NCI-H2107 (cell line): ENCODE measurements at places on chromosomes 5 and 9.

- peak; percentile 24 for DNase-seq
These were observed 121.2 kb downstream of the CEMIP2 start for GRCh38 chr9:71647094-71647591.

DNA sequence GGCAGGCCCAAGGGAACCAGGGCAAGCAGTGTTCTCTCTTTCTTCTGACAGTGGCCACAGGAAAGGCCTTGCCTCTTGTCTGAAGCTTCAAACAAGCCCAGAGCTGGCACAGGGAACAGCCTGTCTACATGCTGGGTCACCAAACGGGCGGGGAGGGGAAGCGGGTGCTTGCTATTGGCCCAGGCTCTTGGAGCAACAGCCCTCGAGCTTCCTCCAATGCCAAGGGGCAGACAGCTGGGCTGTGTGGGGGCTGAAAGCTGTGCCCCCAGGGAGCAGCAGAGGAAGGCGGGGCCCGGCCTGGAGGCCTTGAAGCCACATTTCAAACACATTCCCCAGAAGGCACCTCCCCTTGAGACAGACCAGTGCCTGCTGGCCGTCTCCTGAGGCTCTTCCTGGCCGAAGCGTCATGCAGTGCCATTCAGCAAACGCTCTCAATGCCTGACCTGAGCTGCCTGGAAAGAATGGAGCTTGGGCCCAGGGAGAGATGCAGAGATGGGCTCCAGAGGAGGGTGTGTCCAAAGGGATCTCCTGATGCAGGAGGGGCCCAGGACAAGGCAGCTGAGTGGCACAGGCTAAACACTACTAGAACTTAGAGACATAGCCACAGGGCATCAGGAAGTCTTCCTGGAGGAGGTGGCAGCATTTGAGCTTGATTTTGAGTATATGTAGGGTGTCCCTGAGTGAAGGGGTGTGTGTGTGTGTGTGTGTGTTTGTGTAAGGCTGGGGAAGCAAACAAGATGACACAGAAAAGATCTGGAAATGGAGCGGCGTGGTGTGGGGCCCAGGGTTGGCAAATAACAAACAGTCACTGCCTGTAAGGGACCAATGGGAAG is 2.5 kb downstream of the FIBCD1 start:
- DNase-seq, result no peak

DNA sequence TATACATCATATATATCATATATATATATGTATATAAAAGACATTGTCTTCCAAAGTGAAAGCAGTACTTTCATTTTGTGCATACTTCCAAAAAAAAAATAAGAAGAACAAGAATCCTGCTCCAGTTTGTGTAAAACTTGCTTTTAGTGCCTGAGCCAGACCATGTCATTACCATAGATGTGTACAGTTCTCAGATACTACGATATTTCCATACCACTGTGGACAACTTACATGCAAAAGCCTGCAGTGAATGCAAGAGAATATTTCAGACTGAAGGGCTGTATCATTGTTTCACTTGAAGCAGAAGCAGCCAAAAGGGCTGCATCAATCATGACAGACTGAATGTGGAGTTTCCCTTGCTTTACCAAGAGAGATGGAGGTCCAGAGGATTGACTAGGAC is 72.6 kb upstream of the CYLC2 start:
- no peak for DNase-seq

- DNase-seq, result no peak
These were observed 288.7 kb downstream of the CSNK1G3 start for GRCh38 chr5:123800640-123801039.

- DNase-seq, result no peak
These were observed 35.8 kb downstream of the PRKACG start for GRCh38 chr9:68978066-68978465.

DNA sequence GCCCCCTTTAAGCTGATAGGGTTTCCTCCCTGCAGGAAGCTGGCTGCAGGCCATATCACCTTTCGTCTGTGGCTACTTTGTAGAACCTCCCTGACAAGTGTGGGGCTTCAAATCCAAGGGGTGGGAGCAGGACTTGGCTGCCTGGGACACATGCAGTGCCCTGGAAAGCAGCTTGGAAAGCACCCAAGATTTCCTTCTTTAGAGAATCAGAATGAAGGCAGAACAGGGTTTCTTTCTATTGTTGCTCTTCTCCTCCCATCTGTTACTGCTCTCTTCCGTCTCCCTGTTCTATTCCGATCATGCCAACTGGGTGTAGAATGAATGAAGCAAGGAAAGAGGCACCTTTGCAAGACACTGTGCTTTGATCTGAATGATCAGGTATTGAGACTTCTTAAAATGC is 282.2 kb downstream of the MED10 start:
- no peak for DNase-seq

DNA sequence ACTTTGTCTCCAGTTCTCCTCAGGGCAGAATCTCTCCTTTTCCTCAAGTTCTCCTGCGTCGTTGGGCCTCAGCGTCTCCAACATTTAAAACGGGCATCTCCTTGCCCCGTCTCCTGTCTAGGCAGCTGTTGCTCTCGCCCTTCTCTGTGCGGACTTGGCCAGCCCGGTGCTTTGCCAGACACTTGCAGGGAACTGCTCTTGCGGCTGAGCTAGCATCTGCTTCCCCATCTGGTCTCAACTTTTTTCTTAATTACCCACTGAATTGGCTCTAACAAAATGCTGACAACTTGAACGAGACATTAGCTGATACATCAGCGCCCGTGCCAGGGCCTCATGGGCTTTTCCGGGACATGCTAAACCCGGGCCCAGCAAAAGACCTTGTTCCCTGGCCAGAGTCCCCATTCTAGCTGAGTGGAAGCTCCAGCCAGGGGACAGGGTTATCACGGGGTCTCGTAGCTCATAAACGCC is 25.1 kb downstream of the ZNF618 start:
- DNase-seq, result no peak

GRCh38 chr5:135615581-135616260 is 36.9 kb upstream of the CXCL14 start:
- no peak for DNase-seq

DNA sequence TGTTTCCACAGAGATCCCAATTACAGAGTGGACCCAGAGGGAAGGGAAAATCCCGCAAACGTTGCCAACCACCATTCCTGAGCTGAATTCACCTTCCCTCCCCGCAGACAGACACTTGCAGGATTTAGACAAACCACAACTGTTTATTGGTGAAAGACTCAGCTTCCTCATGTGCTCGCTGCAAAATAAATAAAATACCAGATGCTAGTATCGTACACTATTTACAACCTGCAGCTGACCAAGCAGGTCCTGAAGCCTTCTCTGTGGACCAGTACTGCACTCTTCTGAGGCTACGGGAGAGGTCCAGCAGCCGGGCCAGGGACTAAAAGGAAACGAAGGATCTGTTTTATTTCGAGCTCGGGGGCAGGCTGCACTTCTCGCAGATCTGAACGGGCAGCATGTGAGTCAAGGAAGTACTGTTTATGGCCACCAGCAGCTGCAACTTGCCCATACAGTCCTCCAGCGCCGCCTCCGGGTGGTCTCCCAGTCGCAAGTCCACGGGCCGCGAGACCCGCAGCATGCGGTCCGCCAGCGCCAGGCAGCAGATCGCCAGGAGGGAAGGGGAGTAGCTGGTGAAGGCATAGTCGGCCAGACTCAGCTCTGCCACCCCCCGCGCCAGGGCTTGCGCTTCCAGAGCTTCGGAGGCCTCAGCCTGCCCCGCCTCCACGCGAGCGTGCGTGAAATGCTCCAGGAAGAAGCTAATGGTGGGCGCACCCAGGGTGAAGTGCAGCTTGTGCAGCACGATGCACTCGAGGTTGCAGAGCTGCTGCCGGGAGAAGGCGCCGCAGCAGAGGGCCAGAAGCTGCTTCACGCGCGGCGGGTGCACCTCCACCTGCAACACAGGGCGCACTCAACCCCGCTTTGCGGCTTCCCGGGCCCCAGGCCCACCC is 2.1 kb downstream of the CCNO start:
- no peak for DNase-seq

GRCh38 chr5:429453-430188 is 13.4 kb upstream of the EXOC3 start:
- DNase-seq, result no peak

DNA sequence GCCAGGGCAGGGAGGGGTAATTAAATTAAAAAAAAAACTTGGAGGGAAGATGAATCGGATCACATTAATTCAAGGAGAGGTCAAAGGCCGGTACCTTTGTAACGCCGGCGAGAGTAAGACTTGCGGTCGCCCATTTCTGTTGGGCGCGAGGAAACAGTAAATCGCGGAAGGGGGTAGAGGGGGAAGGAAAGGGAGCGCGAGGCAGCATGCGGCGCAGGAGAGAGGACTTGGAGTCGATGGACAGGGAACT is 324 bp upstream of the RGMB start:
- DNase-seq, result no peak

GRCh38 chr5:161548487-161549094 is 2.1 kb upstream of the GABRB2 start:
- no peak for DNase-seq

DNA sequence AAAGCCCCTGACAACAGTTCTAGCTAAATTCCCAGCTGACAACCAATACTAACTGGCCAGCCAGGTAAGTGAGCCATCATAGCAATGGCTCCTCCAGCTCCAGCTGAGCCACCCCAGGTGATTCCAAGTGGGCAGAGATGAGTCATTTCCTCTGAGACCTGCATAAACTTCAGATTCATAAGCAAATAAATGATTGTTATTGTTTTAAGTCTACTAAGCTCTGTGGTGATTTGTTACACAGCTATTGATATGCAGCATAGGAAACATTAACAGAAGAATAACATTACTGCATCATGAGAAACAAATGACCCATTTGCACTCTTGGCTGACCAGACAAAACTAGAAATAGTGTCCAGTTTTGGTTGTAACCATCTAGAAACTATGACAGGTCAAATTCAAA is 60.3 kb downstream of the TTC39B start:
- no peak for DNase-seq

DNA sequence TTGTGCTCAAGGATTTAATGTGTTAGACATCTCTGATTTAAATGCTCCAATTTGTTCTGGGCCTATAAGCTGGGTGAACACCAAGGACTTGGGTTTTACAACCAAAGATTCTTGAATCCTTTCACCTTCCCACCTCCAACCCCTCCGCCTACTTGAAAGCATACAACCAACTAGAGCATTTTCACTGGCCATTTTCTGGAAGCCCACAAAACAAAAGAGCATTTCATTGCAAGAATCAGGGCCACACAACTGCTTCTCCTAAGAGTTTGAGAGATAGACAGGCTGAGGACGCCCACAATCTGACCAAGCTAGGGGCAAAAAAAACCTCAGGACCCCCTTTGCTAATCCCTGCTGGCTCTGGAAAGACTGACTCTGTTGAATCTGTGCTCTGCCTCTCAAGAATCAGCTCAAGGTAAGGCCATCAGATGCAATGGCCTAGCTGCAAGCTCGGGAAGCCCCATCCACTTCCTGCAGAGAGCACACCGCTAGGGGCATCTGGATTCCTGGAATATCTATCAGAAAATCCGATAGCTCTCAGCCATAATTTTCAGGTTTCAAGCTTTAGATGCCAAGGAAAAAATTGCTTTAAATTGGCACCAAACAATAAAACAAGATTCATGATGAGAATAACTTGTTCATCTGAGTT is 57.7 kb downstream of the RETREG1 start:
- no peak for DNase-seq

- DNase-seq, result no peak
These were observed 567.2 kb upstream of the MEF2C start for GRCh38 chr5:89450149-89450538.

DNA sequence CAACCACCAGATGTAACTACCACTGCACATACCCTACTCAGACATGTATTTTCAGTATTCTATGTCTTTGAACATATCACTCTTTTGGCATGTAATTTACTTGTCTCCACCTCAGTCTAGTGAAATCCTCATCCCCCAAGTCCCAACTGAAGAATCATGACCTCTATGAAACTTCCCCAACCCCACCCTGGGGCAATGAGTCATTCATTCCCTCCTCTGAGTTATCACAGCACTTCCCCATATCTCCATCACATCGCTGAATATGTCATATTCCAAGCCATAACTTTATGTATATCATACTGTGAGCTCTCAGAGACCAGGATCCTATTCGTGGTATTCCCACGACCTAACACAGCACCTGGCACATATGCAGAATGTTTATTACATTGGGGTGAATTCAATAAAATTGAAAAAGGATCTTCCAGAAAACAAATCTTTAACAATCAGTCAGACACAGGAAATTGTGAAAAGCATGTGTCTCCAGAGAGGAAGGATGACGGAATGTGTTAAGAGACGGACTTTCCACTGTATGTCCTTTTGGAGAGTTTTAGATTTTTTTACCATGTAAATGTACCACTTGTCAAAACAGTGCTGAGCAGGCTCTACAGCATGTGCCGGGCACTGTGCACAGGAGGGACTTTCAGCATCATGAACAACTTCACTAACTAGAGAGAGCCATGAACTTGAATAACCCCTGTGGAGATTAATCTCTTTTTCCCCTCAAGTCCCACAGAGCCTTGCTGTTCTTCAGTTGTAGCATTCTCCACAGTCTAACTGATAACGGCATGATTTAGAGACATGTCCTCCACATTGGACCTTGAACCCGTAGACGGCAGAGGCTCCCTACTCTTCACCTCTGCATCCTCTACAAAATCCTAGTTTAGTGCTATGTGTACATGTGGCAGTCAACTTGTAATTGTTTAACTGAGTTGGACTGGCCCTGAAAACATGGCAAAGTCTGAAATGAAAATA is 213.5 kb downstream of the GLIS3 start:
- DNase-seq, result no peak

DNA sequence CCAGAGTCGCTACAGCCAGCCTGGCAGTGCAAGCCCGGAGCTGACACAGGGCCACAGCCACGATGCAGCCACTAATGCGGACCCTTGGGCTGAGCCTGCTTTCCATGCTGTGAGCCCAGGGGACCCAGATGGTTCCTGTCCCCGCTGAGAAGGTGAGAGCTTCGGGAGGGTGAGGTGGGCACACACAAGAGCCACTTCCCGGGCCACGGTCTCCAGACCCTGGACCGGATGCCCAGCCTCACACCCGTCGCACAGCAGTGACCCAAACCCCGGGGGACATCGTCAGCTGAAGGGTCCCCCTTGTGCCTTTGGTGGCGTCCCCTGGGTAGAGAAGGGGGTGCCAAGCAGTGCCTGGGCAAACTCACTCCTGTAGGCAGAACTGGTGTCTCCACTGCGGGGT is 13.4 kb downstream of the PAEP start:
- no peak for DNase-seq

DNA sequence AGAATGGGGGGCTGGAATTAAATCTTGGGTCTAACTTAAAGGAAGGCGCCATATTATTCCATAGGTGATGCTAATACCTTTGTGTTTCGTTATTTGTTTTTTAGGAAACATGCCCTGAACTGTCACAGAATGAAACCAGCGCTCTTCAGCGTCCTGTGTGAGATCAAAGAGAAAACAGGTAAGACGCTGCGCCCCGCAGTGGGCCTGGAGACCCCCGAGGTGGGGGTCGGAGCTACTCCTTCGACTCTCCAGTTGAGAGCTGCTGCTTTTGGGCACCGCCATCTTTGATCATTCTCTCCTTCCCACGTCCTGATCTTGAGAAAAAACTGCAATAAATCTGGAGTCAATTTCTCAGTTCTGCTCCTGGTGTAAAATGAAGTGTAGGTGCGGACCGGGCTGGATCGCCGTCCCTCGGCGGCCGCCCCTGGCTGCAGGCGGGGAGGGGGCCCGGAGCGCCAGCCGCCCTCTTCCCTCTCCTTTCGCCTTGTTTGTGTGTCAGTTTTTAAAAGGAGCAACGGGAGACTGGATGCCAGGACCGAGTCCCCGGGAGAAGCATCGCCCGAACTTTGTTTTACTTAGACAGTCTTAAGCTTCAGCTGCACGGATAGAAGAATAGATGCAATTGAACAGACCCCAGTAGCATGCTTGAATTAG is 1.4 kb downstream of the PBX3 start:
- DNase-seq, result no peak
